ENCODE measurements at places on chromosomes 5 and 9.

GRCh38 chr9:88224938-88225337 lies 86.7 kb upstream of the SPATA31C2 start:
- H3K27me3 ChIP-seq = peaks cover 12% of the 10 kb centered on the region
- no peak for ATAC-seq
- no peak overlapping the region for H3K27ac ChIP-seq
- no peaks in the 10 kb centered on the region for H3K36me3 ChIP-seq
- H3K4me3 ChIP-seq = no peak overlapping the region

DNA sequence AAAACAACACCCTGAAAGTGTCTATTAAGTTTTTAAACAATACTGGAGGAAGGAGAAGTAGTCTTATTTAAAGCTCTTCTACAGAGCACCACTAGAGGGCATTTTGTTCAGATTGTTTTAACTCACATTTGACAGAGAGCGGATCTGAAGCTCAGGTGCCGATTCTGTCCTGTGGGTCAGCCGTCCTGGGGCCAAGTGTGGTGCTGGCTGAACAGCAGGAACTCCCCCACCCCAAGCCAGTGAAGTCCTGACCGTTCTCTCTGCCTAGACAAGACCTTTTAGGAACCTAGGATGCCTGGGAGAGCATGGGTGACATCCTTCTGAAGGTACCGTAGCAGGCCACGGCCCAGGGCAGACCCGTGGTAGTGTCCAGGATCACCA lies 3.9 kb downstream of the EXOC3 start:
- ATAC-seq = no peak
- H3K27me3 ChIP-seq = no peaks in the 10 kb centered on the region
- no peak overlapping the region for H3K4me3 ChIP-seq
- H3K27ac ChIP-seq = peak overlapping the region; percentile 28
- H3K4me1 ChIP-seq = peaks cover 64% of the 10 kb centered on the region

DNA sequence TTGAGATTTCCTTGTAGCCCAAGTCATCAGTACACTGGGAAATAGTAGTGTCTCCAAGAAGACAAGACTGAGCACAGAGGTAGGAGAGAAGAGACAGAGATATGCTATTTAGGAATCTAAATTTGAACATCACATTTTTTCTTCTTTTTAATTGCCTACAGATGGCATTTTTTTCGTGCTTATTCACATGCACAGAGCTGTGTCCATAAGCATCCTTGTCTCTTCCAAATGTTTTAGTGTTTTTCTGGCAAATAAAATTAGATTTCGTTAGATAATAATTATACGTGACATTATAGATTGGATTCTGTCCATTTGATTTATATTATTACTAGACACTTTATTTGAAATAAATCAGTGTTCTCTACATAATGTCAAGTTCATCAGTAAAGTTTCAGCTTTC lies 80.9 kb downstream of the PRR16 start:
- no peak overlapping the region for H3K4me3 ChIP-seq
- no peaks in the 10 kb centered on the region for H3K36me3 ChIP-seq
- ATAC-seq = no peak

DNA sequence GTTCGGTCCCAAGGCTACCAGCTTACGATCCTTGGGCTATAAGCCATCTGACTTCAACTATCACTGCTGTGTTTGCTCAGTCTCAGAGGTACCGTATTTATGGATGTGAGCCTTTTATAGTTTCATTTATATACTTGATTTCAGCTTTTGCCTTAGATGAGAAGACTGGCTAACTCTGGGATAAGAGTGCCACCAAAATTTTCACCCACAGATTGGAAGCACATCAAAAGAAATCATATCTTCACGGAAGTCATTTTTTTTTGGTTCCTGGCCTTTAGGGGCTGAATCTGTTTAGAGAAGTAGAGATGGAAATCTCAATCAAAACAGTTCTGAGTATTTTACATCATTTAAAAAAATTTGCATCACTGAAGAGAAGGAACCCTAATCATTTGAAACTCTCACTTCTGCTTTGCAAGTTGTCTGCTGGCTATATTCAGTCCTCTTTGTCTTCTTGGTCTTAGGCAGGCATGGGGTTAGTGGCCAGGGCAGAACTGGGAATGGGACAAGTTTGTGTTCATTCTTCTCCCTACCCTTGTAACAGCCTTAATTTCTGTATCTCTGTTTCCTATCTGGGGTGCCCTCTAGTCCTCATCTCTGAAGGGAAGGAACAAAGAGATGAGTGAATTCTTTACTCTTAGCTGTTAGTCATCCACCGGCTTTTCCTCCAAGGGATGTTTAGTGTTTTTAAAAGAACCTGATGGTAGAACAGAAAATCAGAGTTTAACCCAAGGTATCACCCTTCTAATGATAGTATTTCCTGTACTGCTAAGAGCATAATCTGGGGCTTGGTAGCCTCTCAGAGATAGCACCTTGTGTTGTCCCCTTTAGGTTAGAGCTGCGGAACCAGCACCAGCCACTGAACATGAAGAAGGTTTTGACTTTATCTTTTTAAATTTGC lies 14.1 kb upstream of the TNFAIP8 start:
- H3K27ac ChIP-seq = peak overlapping the region; percentile 84
- no peaks in the 10 kb centered on the region for H3K36me3 ChIP-seq
- peak overlapping the region; percentile 60 for H3K4me3 ChIP-seq
- peak; percentile 84 for ATAC-seq

DNA sequence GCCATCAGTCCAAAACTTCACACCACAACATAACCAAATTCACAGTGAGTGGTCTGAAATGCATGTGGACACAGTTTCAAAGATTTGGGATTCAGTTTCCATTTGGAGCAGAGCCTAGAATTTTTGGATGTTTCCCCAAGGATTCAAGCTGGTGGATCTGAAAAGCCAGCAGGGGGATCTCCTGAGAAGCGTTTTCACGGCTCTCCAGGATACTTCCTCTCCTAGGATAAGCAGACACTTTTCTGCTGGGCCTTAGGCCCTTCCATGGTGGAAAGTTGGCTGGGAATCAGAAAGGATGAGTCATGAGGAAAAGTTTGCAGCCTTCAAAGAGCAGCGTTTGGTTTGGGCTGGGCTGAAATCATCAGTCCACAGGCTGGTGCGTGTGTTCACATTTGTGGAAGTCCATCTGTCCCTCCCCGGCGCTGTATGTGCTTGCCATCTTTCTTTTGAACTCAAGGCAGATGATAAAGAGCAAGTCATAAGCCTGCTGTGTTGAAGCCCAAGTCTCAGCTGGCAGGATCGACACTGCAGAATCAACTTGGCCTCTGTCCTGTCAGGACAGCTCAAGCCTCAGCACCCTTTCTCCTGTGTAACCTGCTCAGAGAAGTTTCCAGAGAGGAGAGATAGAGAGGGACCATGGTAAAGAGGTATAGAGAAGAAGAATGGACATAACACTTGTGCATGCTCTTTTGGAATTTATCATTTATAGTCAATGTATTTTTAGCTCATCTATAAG lies 152.6 kb upstream of the MSX2 start:
- H3K4me3 ChIP-seq = no peak overlapping the region
- H3K27ac ChIP-seq = no peak overlapping the region
- ATAC-seq = no peak
- H3K36me3 ChIP-seq = no peaks in the 10 kb centered on the region
- H3K4me1 ChIP-seq = no peaks in the 10 kb centered on the region
- H3K27me3 ChIP-seq = no peaks in the 10 kb centered on the region

DNA sequence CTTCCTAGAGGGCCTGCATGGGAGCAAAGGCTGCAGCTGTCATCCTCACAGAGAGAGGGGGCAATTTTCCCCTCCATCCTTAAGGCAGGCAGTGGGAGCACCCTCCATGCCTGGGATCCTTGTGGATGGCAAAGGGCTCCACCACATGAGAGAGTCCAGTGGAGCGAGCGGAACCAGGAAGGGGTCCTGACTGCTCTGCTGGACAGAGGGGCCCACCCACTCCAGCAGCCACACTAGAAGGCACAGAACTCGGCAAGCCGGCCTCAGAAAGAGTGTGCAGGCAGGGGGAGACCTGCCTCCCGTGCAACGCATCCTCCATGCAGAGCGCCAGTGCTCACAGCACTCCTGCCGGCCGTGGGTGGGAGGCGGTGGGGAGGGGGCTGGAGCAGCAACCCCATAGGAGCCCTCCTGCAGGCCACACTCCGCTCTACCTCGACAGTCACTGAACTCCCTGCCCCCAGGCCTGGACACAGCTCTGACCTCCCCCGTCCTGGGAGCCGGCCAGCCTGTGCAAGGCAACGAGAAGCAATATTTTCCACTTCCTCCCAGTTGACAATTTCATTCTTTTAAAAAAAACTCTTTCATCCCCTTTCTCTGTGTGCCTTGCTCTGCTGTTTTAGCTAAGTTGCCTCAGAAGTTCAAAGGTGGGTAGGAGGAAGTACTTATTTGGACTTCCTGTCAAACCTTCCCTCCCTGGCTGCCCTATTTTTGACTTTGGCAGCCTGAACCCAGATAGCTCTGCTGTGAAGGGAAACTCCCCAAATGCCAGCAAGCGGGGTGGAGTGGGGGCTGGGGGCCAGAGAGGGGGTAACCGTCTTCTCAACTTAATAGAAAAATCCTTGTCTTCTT lies 5.3 kb upstream of the LCP2 start:
- no peaks in the 10 kb centered on the region for H3K27me3 ChIP-seq
- ATAC-seq = peak; percentile 73
- H3K4me3 ChIP-seq = peak overlapping the region; percentile 62
- H3K27ac ChIP-seq = peak overlapping the region; percentile 61
- no peaks in the 10 kb centered on the region for H3K36me3 ChIP-seq

DNA sequence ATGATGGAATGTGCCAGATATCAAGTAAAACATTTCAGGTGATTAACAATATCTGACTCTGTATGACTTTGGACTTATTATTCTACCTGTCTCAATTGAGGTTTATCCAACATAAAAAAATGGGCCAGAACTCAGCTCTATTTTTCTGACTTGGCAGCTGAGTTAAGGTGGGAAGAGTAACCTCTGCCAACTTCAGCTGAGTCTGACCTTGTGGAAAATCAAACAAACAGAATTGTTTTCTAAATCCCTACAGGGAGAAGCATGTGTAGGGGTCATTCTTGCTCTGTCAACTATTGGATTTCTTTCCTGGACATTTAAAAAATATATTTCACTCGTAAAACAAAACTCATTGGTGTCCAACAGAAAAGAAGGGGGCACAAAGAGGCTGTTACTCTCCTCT lies 139.4 kb upstream of the TLR4 start:
- H3K4me3 ChIP-seq = no peak overlapping the region
- no peaks in the 10 kb centered on the region for H3K4me1 ChIP-seq
- no peaks in the 10 kb centered on the region for H3K36me3 ChIP-seq
- H3K27me3 ChIP-seq = peaks cover 10% of the 10 kb centered on the region
- H3K27ac ChIP-seq = no peak overlapping the region

DNA sequence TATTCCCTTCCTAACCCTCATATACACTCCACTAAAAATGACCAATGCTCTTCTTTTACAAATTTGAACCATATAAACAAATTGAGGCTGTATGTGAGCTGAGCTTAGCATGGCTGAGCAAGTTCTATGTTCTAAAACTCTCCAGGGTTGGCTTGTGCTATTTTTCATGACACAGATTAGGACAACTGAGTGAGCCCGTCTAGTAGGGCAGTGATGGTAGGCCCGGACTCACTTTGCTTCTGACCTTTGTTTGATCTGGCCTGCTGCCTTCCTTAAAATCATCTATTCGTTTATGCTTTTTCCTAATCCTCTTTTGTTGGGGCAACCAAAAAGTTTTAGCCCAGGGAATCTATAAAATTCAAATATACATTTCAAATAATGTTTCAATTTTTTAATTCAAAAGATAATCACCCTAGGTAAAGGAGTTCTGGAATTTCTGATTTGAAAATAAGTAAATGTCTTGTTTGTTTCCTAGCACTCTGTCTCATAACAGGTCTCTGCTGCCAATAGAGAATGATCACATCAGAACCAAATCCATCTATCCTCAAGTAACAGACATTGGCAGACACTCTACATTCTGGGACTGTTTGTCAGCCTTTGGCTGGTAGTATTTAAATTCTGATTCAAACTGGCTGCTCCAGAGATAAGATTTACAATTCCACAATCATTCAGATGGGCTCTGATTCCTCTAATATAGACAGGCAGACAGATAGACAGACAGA lies 217.0 kb upstream of the TARS1 start:
- no peaks in the 10 kb centered on the region for H3K4me1 ChIP-seq
- H3K27me3 ChIP-seq = peaks cover 2% of the 10 kb centered on the region
- H3K4me3 ChIP-seq = no peak overlapping the region
- H3K27ac ChIP-seq = no peak overlapping the region

- no peak for ATAC-seq
- no peaks in the 10 kb centered on the region for H3K4me1 ChIP-seq
- H3K36me3 ChIP-seq = no peaks in the 10 kb centered on the region
- H3K27me3 ChIP-seq = no peaks in the 10 kb centered on the region
- no peak overlapping the region for H3K4me3 ChIP-seq
- no peak overlapping the region for H3K27ac ChIP-seq
Measured at GRCh38 chr5:102937894-102938293, 182.0 kb downstream of the GIN1 start.

DNA sequence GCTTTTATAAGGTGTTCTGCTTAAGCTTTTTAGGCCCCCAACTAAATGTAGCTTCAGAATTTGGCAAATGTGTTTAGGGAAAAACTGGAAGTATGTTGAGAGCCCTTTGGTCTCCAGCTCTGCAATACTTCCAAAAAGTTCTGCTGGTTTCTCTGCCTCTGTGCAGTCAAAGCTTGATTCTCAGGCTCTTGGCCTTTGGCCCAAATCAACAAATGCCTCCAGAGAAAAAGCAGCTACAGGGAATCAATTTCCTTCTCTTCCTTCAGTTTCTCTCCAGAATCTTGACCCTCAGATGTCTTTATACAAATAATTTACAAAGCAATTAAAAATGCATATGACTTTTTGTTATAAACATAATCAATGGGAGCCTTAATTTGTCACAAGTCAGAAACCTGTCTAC lies 235.7 kb downstream of the COMMD10 start:
- no peak for ATAC-seq
- H3K36me3 ChIP-seq = peaks cover 90% of the 10 kb centered on the region
- H3K27ac ChIP-seq = no peak overlapping the region
- no peaks in the 10 kb centered on the region for H3K4me1 ChIP-seq
- no peaks in the 10 kb centered on the region for H3K27me3 ChIP-seq
- H3K4me3 ChIP-seq = no peak overlapping the region

DNA sequence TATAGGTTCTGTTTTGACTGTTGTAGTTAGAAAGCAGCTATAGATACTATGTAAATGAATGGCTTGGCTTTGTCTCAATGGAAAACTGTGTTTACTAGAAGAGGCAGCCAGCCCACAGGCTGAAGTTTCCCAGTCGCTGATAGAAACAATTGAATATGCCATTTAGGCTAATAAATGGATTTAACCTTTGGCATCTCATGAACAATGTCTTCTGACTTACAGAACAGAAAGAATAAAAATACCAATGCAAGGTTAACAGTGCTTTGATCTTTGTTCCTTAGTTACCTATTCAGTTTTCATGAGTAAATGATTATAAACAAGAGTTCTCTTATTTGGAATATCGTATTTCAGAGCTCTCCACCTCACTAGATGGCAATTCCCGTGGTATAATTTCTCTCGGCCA lies 120.6 kb downstream of the PAM start:
- no peaks in the 10 kb centered on the region for H3K27me3 ChIP-seq
- H3K27ac ChIP-seq = no peak overlapping the region
- peaks cover 6% of the 10 kb centered on the region for H3K36me3 ChIP-seq
- no peak for ATAC-seq
- no peak overlapping the region for H3K4me3 ChIP-seq

DNA sequence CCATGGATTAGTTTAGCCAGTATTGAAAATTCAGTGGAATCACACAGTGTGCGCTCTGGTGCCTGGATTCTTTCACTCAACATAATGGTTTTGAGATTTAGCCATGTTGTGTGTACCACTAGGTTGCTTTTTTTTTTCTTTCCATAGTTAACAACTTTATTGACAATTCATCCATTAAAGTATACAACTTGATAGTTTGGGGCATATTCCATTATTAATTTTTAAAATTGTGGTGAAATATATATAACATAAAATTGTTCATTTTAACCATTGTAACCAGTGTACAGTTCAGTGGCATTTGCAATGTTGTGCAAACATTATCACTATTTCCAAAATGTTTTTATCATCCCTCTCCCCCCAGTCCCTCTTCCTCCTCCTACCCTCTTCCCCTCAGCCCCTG lies 35.2 kb downstream of the ANKRD33B start:
- H3K27me3 ChIP-seq = no peaks in the 10 kb centered on the region
- no peak overlapping the region for H3K27ac ChIP-seq
- no peak for ATAC-seq
